ENCODE measurements at places on chromosomes 11 and 22.

DNA sequence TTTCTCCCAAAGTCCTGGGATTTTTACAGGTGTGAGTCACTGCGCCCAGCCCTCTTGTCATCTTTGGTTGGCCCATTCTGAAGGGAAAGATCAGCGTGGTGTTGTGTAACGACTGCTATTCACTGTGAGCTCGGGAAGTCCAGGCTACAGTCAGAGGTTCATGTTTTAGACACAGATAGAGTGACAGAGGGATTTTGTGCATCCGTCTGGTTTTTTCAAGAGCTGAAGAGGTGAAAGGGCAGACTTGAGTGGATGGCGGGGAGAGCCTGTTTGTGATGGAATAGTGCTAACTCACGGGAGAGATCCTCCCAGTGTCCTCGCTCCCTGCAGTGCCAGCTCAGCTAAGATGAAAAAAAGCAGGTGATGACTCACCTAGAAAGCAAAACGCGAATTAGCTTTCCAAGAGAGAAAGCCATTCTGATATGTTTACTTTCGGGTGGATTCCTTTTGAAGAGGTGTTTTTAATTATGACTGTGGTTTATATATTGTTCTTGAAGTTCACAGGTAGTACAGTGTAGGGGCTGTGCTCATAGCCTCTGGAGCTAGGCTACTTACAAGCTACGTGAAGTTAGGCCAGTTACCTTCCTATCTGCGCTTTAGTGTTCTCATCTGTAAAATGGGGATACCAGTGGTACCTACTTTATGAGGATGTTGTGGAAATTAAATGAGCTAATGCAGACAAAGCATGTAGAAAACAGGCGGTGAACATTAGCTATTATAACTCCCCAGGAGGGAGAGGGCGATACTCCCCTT is 67.2 kb downstream of the C11orf91 start:
- DNase-seq = no peak

GRCh38 chr22:47409539-47410275 is 647.3 kb downstream of the TBC1D22A start:
- DNase-seq = no peak

DNA sequence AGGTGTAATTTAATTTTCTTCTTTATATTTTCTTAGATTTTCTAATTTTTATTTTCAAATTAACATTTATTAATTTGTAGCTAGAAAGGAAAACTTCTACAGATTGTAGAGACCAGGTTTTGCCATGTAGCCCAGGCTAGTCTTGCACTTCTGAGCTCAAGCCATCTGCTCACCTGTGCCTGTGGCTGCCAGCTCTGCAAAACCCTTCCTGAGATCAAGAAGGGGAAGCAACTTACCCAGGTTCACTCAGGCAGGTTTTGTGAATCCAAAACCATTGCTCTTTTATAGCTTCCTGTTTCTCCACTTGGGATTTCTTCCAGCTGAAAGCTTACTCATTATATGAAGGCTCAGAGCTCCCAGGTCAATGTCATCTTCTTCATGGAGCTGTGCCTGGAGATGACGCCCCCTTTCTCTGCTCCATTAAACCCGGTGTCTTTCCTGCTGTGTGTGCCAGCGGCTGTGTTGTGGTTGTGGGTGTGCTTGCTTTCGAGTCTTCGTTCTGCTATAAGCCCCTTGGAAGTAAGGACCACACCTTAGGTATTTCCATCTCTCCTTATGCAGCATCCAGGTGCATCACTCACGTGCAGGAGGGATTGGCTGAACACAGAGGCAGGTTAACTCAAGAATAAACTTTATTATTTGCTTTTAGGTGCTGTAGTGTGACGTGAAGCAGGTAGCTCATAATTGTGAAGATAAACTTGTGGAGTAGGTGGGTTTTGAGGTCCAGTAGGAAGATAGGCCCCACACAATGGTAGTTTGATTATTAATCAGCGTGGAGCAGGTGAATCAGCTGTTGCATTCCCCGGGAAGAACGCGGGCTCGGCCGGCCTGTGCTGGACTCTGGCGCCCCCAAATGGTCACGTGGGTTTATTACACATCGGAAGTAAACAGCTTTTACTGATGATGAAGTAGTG is 42.2 kb upstream of the INCENP start:
- peak; percentile 79 for DNase-seq

GRCh38 chr22:17113600-17113999 is 7.6 kb downstream of the TMEM121B start:
- DNase-seq = no peak

GRCh38 chr22:25763239-25763777 is 21.3 kb downstream of the MYO18B start:
- DNase-seq = no peak

- no peak for DNase-seq
Measured at GRCh38 chr11:37141707-37142106, 543.7 kb upstream of the RAG2 start.

- peak; percentile 11 for DNase-seq
Measured at GRCh38 chr22:50703726-50704509, 31.3 kb downstream of the SHANK3 start.

GRCh38 chr11:107804211-107804610 is 54.4 kb downstream of the SLC35F2 start:
- DNase-seq = no peak

GRCh38 chr22:29855611-29856181 is 17.6 kb upstream of the ASCC2 start:
- peak; percentile 77 for DNase-seq

- DNase-seq = no peak
Measured at GRCh38 chr11:64762277-64762673, 2.5 kb upstream of the PYGM start.

DNA sequence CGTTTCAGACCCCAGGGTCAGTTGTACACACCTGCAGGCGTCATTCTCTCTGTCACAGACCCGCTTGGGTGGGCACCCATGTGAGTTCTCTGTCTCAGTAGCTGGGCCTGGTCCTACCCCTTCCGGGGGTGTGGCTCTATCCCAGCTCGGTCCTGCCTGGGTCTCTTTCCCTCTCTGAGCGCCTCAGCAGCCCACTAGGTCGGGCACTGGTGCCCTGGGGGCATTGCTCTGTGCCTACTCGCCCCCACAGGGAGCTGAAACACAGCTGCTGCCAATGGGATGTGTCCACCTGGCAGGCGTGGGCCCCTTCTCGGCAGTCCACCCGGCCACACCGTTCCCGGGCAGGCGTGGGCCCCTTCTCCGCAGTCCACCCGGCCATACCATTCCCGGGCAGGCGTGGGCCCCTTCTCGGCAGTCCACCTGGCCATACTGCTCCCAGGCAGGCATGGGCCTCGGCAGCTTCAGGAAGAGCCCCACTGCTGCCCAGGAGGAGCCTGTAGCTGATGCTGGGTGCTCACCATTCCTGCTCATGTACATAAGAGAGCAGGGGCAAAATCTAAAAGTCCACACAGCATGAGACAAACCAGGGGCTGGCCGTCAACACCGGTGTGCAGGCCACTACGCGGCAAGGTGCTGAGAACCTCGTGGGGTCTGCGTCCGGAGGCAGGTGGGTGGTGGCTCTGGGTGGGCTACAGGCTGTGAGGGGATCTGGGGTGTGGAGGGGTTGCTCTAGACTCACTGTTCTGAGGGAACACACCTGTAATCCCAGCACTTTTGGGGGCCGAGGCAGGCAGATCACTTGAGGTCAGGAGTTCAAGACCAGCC is 12.3 kb downstream of the MLC1 start:
- DNase-seq = no peak

- no peak for DNase-seq
Measured at GRCh38 chr11:117882311-117882905, 6.0 kb upstream of the FXYD6 start.

DNA sequence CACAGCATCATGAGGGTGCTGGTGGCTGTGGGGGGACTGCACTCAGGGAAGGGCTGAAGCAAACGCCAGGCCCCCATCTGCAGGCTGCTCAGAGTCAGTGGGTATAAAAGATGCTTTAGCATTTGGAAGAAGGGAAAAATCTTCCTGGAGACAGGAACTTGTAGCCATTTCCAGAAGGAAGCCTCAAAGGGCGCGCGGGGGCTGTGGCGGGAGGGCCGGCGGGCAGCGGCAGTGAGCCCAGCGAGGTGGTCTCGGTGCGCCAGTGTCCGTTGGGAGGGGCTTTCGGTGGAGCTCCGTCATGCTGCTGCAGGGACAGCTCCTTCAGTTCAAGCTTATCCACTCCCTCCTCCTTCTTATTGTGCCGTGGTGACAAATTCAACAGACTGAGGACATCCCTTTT is 63.0 kb upstream of the PITPNB start:
- no peak for DNase-seq

GRCh38 chr11:111765320-111765983 is 737 bp downstream of the PPP2R1B start:
- no peak for DNase-seq

GRCh38 chr11:73215191-73216134 is 2.6 kb upstream of the P2RY2 start:
- DNase-seq = no peak

- no peak for DNase-seq
Measured at GRCh38 chr22:42926104-42926503, 69.0 kb upstream of the ARFGAP3 start.

- DNase-seq = no peak
Measured at GRCh38 chr11:126414615-126415014, 59.1 kb downstream of the ST3GAL4 start.

GRCh38 chr11:99316776-99317520 is 296.2 kb downstream of the CNTN5 start:
- DNase-seq = peak; percentile 47

DNA sequence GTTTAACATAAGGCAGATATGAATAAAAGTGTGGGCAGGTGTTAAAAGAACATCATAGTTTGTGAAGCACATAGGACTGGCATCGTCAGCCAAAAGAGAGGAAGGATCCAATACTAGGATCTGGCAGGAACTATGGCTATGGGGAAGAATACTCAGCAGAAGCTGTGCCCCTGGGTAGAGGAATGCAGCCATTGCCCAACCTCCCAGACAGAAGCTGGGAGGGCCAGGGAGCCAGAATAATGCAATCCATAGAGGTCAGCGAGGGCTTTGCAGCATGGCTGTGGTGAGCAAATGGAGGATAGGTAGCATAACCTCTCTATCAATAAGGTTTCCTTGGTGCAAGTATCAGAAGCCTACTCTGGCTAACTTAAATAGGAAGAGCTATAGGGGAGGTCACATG is 11.7 kb upstream of the CSTF3 start:
- no peak for DNase-seq

- peak; percentile 35 for DNase-seq
Measured at GRCh38 chr22:19799322-19800190, 39.0 kb downstream of the TBX1 start.

- DNase-seq = no peak
Measured at GRCh38 chr11:76672431-76673175, 2.1 kb upstream of the LRRC32 start.

DNA sequence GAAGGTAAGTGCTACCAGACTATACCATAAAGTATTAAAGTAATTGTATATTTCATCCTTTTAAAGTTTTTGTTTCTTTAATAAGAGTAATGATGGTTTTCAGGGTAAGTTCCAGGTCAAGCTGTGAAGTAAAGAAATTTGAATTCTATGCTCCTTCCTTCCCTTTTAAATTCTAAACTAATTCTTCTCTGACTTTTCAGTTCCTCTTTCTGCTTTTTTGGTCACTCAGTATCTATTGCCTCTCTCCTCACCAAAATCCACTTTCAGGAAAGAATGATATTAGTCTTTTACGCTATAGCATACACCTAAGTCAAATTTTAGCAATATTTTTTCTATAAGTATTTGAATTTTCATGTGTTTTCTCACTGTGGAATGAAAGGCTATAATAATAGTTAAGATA is 8.2 kb downstream of the MMP8 start:
- no peak for DNase-seq

- DNase-seq = no peak
Measured at GRCh38 chr11:128662076-128662475, 31.8 kb upstream of the FLI1 start.

- DNase-seq = no peak
Measured at GRCh38 chr11:69278091-69278867, 15.7 kb upstream of the MYEOV start.

GRCh38 chr11:12024254-12024926 is 16.0 kb upstream of the DKK3 start:
- DNase-seq = no peak

DNA sequence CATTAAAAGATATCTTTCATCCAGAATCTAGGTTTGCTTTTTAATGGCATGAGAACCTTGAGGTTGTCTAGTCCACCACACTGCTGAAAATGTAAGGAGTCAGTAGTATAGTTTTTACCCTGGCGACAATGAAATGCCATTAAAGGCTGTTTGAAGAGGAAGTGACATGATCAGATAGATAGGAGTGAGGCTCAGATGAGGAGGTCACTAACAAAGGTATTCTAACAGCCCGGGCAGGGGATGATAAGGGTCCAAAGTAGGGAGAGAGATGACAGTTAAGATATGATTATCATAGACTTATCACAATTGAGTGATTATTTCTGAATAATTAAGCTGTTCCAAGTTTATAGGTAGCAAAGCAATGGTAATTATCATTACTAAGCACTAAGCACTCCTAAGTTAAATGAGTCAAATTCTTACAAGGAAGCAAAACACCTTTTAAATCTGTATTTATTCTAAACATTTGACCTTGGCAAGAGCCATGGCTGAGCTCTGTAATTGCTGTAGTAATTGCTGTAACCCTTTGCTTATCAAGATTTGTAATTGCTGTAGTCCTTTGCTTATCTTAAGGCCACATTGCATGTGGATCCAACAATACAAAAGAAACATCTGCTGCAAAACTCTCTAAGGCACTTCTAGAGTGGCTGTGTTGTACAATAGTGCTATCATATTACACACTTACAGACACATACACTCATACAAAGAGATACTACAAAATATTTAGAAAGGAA is 92.6 kb downstream of the ENTHD1 start:
- DNase-seq = no peak

DNA sequence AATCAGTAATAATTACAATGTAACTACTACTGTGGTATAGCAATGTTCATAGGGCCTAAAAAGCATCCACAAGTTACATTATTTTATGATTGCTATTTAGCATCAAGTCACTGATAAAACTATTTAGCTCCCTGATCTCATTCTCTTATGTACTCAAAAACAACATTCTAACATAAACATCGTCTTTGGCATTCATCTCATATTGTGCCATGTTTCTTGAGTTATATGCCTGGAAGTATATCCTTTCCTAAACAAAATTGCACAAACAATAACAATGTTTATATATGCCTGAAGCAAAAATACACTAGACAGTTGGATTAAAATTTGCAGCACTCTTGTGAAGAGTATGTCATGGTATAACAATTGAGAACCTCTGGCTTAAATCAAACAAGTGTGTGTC is 34.1 kb downstream of the HORMAD2 start:
- no peak for DNase-seq

DNA sequence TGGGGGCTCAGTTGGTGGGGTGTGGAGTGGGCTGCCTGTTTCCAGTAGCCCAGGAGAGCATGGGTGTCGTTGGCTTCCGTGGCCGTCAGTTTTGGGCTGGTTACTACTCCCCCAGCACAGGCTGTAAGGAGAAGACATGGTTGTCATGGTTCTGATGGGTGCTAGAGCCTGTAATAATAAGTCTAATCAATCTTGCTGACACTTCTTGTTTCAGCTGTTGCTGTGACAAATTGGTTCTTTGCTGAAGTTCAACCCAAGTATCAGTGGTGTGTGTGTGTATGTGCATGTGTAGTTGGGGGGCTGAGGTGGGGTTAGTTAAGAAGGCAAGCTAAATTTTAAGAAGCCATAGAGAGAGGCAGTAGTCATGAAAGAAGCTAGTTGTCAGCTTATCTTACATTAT is 61.3 kb upstream of the DBX1 start:
- no peak for DNase-seq
